Right atrium auricular region (tissue), 2 donors: ENCODE measurements at places on chromosomes 3 and 15. TPM values are rescaled to one million over a fixed set of nuclear protein-coding genes. Genes with fewer than 3 reads are reported as not detected.

Gene CHP1
- total RNA-seq: 247 TPM

- DNase-seq: no peak
- no peaks in the 10 kb centered on the region for H3K4me1 ChIP-seq
- H3K4me3 ChIP-seq: no peak overlapping the region
- H3K27me3 ChIP-seq: no peaks in the 10 kb centered on the region
These were observed 333.9 kb upstream of the THRB start for GRCh38 chr3:24828551-24828950.

DNA sequence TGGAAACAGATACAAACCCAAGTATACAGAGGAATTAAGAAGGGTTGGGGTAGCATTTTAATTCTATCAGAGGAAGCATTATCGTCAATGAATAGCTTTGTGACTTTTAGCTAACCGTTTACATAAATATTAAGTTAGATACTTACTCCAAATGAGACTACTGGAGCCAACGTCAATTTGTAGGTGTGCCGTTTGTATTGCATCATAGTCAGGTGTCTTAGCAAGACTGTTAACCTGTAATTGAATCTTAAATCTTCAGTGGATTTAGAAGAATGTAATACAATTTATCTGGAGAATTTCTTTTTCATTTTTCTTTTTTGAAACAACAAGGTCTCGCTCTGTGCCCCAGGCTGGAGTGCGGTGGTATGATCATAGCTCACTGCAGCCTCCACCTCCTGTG lies 55.1 kb downstream of the CRTC3 start:
- no peak overlapping the region for H3K4me3 ChIP-seq
- no peaks in the 10 kb centered on the region for H3K36me3 ChIP-seq
- no peaks in the 10 kb centered on the region for H3K4me1 ChIP-seq
- no peak for DNase-seq
- H3K27me3 ChIP-seq: no peaks in the 10 kb centered on the region
- H3K27ac ChIP-seq: no peak overlapping the region

DNA sequence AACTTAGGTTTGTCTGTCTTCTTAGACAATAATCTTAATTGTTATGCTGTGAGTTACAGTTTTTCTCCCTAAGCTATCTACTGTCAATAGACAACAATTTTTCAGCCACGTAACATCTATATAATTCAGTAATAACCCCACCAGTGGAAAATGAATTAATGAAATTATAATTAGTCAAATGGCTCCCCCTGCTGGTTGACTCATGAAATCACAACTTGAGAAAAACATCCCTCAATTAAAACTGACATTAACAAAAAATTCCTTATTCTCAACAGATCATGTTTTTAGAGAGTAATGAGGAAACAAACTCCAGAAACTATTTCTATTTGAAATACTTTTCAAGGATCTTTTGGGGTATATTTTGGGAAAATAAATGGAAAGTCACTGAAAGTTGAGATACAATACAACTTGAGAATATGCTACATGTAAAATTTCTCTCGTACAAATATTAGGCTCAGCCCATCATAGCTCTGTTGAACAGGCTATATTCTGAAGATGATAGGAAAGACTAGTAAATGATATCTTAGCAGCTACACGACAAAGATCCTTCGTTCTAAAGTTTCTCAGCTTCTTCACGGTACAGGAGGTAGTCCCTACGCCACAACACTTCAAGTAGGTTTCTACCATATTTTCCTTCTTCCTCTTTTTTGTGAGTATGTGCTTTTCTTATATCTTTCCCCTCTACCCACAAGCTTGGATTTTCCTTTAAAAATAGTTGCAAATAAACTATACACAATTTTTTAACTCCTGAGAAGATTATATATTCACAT lies 20.7 kb downstream of the PPP1R2 start:
- no peak for DNase-seq
- H3K4me1 ChIP-seq: no peaks in the 10 kb centered on the region
- H3K36me3 ChIP-seq: peaks cover 32% of the 10 kb centered on the region
- H3K27me3 ChIP-seq: no peaks in the 10 kb centered on the region
- H3K4me3 ChIP-seq: no peak overlapping the region

Gene TUBGCP4
- 8.5 TPM for total RNA-seq

- peaks cover 6% of the 10 kb centered on the region for H3K4me1 ChIP-seq
- no peak for DNase-seq
- no peak overlapping the region for H3K27ac ChIP-seq
- no peak overlapping the region for H3K4me3 ChIP-seq
These were observed 5.7 kb downstream of the SLC38A3 start for GRCh38 chr3:50210510-50211367.

- no peak for DNase-seq
- H3K4me3 ChIP-seq: peak overlapping the region; percentile 42
- H3K4me1 ChIP-seq: no peaks in the 10 kb centered on the region
- H3K27ac ChIP-seq: peak overlapping the region; percentile 68
- H3K36me3 ChIP-seq: no peaks in the 10 kb centered on the region
These were observed 77.7 kb upstream of the FAM174B start for GRCh38 chr15:92733090-92733933.

DNA sequence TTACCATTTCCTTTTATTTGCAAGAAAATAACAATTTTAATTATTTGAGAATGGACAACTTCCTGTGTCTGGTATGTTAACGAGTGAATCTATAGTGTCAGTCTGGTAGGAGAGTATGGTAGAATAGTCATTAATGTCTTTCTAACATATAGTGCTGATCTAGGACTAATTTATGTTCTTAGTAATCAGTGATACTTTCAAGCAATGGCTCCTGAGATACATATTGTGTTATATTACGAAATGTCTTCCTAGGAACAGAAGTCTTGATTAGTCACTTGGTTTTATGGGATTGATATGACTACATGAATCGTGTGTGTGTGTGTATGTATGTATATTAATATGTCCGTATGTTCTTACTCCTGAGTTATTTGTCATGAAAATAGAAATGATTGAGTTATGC lies 66.6 kb upstream of the PAQR5 start:
- H3K27me3 ChIP-seq: no peaks in the 10 kb centered on the region
- no peak for DNase-seq
- H3K36me3 ChIP-seq: no peaks in the 10 kb centered on the region
- H3K4me3 ChIP-seq: no peak overlapping the region
- H3K4me1 ChIP-seq: no peaks in the 10 kb centered on the region

Gene SLC15A2
- total RNA-seq: 0.47 TPM

- no peak overlapping the region for H3K27ac ChIP-seq
- no peaks in the 10 kb centered on the region for H3K4me1 ChIP-seq
- no peaks in the 10 kb centered on the region for H3K36me3 ChIP-seq
- no peak overlapping the region for H3K4me3 ChIP-seq
These were observed 448.0 kb upstream of the NECTIN3 start for GRCh38 chr3:110623571-110623970.

- peaks cover 9% of the 10 kb centered on the region for H3K36me3 ChIP-seq
- H3K4me3 ChIP-seq: no peak overlapping the region
- no peaks in the 10 kb centered on the region for H3K27me3 ChIP-seq
These were observed 5.1 kb downstream of the RAB43 start for GRCh38 chr3:129116482-129116946.

- no peak for DNase-seq
- H3K36me3 ChIP-seq: no peaks in the 10 kb centered on the region
- peaks cover 9% of the 10 kb centered on the region for H3K4me1 ChIP-seq
- no peak overlapping the region for H3K27ac ChIP-seq
- H3K27me3 ChIP-seq: no peaks in the 10 kb centered on the region
These were observed 53.6 kb upstream of the AP4E1 start for GRCh38 chr15:50854601-50855490.

DNA sequence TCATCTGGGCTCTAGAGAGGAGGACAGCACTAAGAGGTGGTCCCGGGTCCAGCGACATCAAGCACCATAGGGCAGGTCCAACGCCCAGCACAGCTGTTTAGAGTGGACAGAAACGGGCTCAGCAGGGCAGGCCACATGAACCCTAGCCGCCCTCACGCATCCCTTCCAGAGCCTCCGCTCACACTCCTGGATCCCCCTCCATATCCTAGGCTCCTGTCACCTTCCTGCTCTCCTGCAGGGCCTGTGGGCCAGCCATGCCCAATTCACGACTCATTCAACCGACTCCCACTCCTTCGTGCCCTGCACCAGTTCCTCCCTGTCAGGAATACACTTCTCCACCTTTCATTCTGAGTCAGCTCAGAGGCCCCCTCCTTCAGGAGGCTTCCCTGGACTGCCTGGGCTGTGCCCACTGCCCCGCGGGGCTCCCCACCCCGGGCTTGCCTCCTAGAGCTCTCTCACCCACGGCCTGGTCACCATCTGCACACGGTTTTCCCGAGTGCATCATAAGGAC lies 90.2 kb downstream of the LINGO1 start:
- no peaks in the 10 kb centered on the region for H3K27me3 ChIP-seq
- no peaks in the 10 kb centered on the region for H3K4me1 ChIP-seq
- peak overlapping the region; percentile 59 for H3K27ac ChIP-seq
- DNase-seq: no peak

GRCh38 chr15:31179693-31180092 lies 78.2 kb upstream of the TRPM1 start:
- no peak overlapping the region for H3K4me3 ChIP-seq
- DNase-seq: no peak
- no peaks in the 10 kb centered on the region for H3K4me1 ChIP-seq
- H3K27me3 ChIP-seq: no peaks in the 10 kb centered on the region
- H3K36me3 ChIP-seq: no peaks in the 10 kb centered on the region

- H3K4me1 ChIP-seq: no peaks in the 10 kb centered on the region
- no peak overlapping the region for H3K27ac ChIP-seq
- no peak for DNase-seq
- no peak overlapping the region for H3K4me3 ChIP-seq
- H3K36me3 ChIP-seq: no peaks in the 10 kb centered on the region
These were observed 157.8 kb upstream of the SNTN start for GRCh38 chr3:63494646-63495045.

DNA sequence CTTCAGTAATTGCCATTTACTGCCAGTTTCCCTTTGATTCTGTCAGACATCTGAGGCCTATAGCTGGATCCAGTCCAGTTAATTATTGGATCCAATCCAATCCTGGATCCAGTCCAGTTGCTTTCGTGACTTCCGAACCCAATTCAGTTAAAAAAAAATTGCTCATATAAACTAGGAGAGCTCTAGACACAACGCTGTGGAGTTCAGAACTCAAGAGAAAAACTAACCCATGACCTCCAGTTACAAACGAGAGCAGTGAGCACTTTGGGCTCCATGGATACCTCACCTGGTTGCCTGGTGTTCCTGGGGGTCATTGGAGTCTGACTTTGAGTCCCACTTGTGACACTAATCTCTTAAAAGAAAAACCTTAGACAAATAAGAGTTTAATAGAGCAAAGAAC lies 269.8 kb downstream of the THSD4 start:
- H3K36me3 ChIP-seq: no peaks in the 10 kb centered on the region
- H3K4me1 ChIP-seq: no peaks in the 10 kb centered on the region
- H3K4me3 ChIP-seq: no peak overlapping the region

- no peak overlapping the region for H3K27ac ChIP-seq
- H3K4me3 ChIP-seq: no peak overlapping the region
- no peaks in the 10 kb centered on the region for H3K36me3 ChIP-seq
These were observed 87.3 kb downstream of the CACNA1D start for GRCh38 chr3:53581671-53582070.

- H3K4me1 ChIP-seq: no peaks in the 10 kb centered on the region
- H3K36me3 ChIP-seq: peaks cover 6% of the 10 kb centered on the region
- H3K27me3 ChIP-seq: no peaks in the 10 kb centered on the region
- H3K4me3 ChIP-seq: no peak overlapping the region
- peak overlapping the region; percentile 92 for H3K27ac ChIP-seq
These were observed 5.2 kb upstream of the SEMA3B start for GRCh38 chr3:50263478-50264382.

GRCh38 chr15:63849906-63850305 lies 16.2 kb upstream of the HERC1 start:
- H3K36me3 ChIP-seq: no peaks in the 10 kb centered on the region
- H3K4me1 ChIP-seq: no peaks in the 10 kb centered on the region
- no peaks in the 10 kb centered on the region for H3K27me3 ChIP-seq
- H3K27ac ChIP-seq: no peak overlapping the region

Gene PP2D1
- total RNA-seq: not detected

GRCh38 chr3:27796365-27796875 lies 74.3 kb upstream of the EOMES start:
- H3K4me1 ChIP-seq: no peaks in the 10 kb centered on the region
- no peak for DNase-seq
- no peaks in the 10 kb centered on the region for H3K27me3 ChIP-seq
- H3K4me3 ChIP-seq: no peak overlapping the region
- H3K36me3 ChIP-seq: no peaks in the 10 kb centered on the region

Gene GABRR3
- total RNA-seq: not detected
